ENCODE measurements at places on chromosomes 12 and 14.

GRCh38 chr12:10126413-10126812, 3.6 kb downstream of the CLEC7A start:
- DNase-seq = no peak

DNA sequence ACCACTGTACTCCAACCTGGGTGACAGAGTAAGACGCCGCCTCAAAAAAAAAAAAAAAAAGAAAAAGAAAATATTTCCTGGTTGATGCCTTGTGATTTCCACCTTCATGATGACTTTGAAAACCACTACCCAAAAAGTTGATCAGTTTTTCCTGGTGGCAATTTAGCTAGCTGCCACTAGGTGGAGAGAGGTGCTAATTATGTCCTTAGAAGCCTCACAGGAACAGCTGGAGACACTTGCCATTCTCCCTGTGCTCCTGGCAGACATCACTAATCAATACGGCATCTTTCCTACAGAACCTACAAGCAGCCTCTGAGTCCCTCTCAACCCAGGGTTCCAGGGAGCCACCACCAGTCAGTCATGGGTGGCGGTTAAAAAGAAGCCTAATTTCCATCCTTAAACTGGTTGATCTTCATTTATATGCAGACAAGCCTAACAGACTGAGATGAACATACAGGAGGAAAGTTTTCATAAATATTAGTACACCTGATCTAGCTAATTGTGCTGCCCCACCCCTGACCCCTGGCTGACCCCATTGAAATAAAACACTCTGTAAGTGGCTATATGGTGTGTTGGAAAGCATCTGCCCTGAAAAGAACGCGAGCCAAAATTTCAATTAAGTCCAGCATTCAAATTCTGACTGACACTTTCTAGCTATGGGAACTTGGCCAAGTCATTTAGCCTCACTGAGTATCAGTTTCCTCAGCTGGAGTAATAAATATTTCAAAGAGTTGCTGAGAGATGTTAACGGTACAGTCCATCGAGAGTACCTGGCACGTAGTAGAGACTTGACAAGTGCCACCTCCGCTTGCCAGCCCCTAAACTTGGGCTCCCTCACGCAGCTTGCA, 6.2 kb upstream of the OAS1 start:
- peak; percentile 18 for DNase-seq

GRCh38 chr12:109944561-109945359, 44.7 kb downstream of the TCHP start:
- DNase-seq = no peak

DNA sequence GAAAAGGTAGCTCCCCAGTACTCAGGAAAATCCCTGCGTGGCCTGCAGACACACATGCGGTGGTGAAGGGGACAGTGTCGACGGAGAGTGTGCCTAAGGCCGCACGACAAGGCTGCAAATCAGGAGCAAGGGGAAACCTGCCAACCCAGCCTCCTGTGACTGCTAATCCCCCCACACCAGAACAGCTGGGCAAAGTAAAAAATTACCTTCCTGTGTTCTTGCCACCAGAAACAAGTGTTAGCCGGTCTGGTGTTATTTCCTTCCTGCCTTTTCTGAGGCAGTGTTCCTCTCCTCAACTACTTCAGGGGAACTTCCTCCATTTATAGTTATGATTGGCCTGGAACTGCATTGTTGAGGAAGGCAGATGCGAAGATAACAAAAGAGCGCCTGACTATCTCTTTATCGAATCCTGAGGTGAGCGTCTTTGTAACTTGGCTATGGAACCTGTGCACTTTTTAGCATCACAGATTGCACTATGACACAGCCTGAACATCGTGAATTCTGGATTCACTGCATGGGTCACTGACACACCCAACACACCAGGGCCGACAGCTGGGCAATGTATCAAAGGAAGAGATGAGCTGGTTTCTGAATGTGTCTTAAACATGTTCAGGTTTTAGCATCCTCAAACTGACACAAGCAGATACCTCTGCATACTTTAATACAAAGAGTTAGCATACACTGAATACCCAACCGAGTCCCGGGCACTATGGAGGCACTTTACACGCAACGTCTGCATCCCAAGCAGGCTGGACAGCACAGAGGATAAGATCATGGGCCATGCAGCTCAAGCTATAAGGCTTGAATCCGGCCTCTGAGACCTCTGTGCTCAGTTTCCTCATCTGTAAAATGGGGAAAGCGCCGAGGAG, 28.9 kb downstream of the SLC15A4 start:
- DNase-seq = no peak

GRCh38 chr12:24643120-24644119, 305.5 kb downstream of the BCAT1 start:
- no peak for DNase-seq

- DNase-seq = no peak
Measured at GRCh38 chr12:48592591-48593086, 22.8 kb upstream of the LALBA start.

All from NCI-H1436 (cell line).